Renal cortex interstitium (tissue), 15 donors: ENCODE measurements at places on chromosomes 7 and 10. TPM values are rescaled to one million over a fixed set of nuclear protein-coding genes. Genes with fewer than 3 reads are reported as not detected.

GRCh38 chr7:112481833-112482670, 1.3 kb downstream of the LSMEM1 start:
- no peak for DNase-seq

DNA sequence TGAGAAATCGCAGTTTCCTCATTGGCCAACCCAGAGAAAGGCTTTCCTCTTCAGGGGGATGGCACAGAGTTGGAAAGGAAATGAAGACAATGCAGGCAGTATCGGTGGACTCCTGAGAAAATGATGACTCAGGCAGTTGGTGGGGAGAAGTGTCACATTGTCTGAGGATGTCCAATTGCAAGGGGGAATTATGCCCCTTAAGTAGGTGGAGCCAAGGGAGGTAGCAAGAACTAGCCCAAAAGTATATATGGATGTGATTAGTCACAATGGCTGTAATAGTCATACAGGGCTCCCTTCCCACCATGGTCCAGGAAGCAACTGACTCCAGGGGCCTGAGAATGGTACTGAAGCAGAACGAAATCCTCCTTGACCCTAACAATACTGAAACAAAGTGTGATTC, 58.3 kb upstream of the EGFR start:
- no peak for DNase-seq

DNA sequence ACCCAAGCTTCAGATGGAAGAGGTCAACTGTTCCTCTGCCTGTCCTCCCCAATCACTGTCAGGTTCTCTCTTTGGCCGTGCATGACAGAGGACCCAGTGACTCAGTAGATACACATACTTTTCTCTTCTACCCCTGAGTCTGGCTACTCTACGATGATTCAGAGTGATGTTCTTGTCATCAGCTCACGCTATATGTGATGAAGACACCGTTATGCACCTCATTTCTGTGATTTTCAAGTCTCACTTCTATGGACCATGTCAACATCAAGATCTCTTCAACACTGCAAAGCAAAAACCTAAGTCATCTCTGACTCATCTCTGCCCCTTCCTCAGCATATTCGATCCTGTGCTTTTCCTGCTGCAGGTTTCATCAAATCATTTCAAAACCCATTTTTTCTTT, 76.6 kb upstream of the DGKI start:
- DNase-seq = no peak

DNA sequence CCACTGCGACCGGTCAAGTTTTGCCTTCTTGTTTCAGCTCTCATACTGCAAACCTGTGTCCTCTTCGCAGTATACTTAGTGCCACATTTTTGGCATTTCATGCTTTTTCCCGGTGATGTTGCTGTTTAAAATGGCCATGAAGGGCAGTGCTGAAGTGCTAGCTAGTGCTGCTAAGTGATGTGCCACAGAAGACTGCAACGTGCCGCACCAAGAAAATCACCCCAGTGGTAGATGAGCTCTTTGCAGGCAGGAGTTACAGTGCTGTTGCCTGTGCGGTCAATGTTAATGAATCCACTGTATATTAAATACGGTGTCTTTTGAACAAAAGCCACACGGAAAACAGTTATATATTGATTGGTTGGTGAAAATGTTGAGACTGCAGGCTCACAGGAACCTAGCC, 120.3 kb downstream of the ANLN start:
- no peak for DNase-seq

- DNase-seq = no peak
These were observed 221.7 kb downstream of the KIAA1217 start for GRCh38 chr10:24430591-24430990.

DNA sequence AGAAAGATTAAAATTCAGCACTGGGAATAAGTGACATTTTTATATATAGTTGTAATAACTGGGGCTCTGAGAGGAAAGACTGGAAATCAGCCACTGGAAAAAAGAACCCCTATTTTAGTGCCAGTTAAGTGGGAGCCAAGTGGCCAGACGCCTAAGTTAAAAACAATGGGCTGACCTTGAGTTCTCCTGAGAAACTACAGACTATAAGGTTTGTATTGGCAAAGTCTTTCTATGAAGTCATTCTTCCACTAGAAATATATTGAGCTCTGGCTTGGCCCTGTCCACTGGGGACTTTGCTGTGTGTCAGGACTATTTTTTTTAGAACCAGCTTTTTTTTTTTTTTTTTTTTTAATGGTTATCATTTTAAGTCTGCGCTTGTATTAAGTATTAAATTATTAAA, 210.6 kb upstream of the FZD8 start:
- no peak for DNase-seq

Gene PIP
- polyA plus RNA-seq = not detected

Gene DGKI
- 2.0 TPM for polyA plus RNA-seq
